ENCODE measurements at places on chromosomes 11 and 22. TPM values are rescaled to one million over a fixed set of nuclear protein-coding genes. Genes with fewer than 3 reads are reported as not detected.

GRCh38 chr11:118200901-118201680 lies 23.7 kb downstream of the JAML start:
- no peak for DNase-seq
- H3K4me1 ChIP-seq: no peaks in the 10 kb centered on the region
- no peaks in the 10 kb centered on the region for H3K36me3 ChIP-seq
- H3K27ac ChIP-seq: no peak overlapping the region
- no peak overlapping the region for H3K4me3 ChIP-seq

MN1 gene
- 8.4 TPM for total RNA-seq

OR2AG2 gene
- total RNA-seq: not detected

- no peaks in the 10 kb centered on the region for H3K4me1 ChIP-seq
- no peaks in the 10 kb centered on the region for H3K27me3 ChIP-seq
- no peak overlapping the region for H3K27ac ChIP-seq
- H3K36me3 ChIP-seq: no peaks in the 10 kb centered on the region
- no peak overlapping the region for H3K4me3 ChIP-seq
- DNase-seq: no peak
Measured at GRCh38 chr11:111035746-111036145, 209.8 kb upstream of the POU2AF2 start.

GRCh38 chr11:109527496-109527895 lies 105.5 kb downstream of the C11orf87 start:
- H3K36me3 ChIP-seq: no peaks in the 10 kb centered on the region
- no peaks in the 10 kb centered on the region for H3K27me3 ChIP-seq
- no peak overlapping the region for H3K27ac ChIP-seq
- no peak for DNase-seq
- H3K4me3 ChIP-seq: no peak overlapping the region

TMPRSS13 gene
- total RNA-seq: not detected

- no peaks in the 10 kb centered on the region for H3K4me1 ChIP-seq
- no peaks in the 10 kb centered on the region for H3K27me3 ChIP-seq
- no peaks in the 10 kb centered on the region for H3K36me3 ChIP-seq
- no peak overlapping the region for H3K27ac ChIP-seq
Measured at GRCh38 chr22:20602609-20603164, 95.3 kb downstream of the MED15 start.

PDGFB gene
- 0.09 TPM for total RNA-seq

GRCh38 chr22:44926124-44926475 lies 83.7 kb downstream of the PHF21B start:
- DNase-seq: no peak
- no peak overlapping the region for H3K4me3 ChIP-seq
- H3K27me3 ChIP-seq: no peaks in the 10 kb centered on the region
- no peaks in the 10 kb centered on the region for H3K36me3 ChIP-seq

- H3K27ac ChIP-seq: no peak overlapping the region
- H3K4me3 ChIP-seq: no peak overlapping the region
- no peaks in the 10 kb centered on the region for H3K4me1 ChIP-seq
Measured at GRCh38 chr11:58745705-58746364, 14.1 kb upstream of the GLYAT start.

- no peak overlapping the region for H3K4me3 ChIP-seq
- no peak overlapping the region for H3K27ac ChIP-seq
- no peaks in the 10 kb centered on the region for H3K27me3 ChIP-seq
Measured at GRCh38 chr11:403021-403760, 9.2 kb downstream of the PKP3 start.

AMOTL1 gene
- total RNA-seq: 68.5 TPM

DNA sequence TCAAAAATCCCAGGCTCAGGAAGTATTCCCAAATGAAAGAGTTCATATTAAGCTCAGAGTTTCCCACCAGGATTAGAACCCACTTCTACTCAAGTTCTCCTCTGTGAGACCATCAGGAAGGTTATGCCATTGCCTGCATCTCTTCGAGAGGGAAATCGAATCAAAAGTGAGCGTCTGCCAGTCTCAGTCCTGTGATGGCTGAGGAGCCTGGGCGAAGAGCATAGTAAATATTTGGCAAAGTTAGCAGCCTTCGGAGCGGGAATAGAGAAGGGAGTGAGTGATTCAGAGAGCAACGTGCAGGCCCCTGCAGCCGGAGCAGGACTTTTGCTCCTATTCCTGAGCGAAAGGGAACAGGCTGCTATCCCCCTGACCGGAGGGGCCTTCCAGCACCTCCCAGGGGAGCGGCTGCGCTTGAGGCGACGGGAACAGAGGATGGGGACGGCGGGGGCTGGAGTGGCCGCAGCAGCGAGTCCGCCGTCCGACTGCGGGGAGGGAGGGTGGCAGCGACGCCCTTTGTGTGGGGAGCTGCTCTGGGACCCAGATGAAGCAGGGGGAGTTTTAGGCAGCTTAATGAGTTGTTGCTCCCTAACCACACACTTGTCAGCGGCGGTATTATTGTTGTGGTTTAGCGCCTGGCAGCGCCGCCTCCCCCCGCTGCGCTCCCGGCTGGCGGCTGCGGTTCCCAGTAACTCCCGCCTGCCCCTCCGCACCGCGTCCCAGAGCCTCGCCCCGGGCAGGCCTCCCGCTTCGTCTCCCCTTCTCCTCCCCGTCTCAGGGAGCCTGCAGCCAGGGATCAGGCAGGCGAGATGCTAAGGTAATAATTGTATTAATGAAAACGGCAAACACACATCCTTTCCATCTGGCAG lies 21.7 kb upstream of the NRGN start:
- no peaks in the 10 kb centered on the region for H3K36me3 ChIP-seq
- peak overlapping the region; percentile 36 for H3K4me3 ChIP-seq
- H3K27me3 ChIP-seq: no peaks in the 10 kb centered on the region
- peak; percentile 65 for DNase-seq
- H3K4me1 ChIP-seq: peaks cover 27% of the 10 kb centered on the region

- no peaks in the 10 kb centered on the region for H3K27me3 ChIP-seq
- no peak overlapping the region for H3K27ac ChIP-seq
- H3K4me1 ChIP-seq: no peaks in the 10 kb centered on the region
- H3K4me3 ChIP-seq: no peak overlapping the region
- peaks cover 6% of the 10 kb centered on the region for H3K36me3 ChIP-seq
- no peak for DNase-seq
Measured at GRCh38 chr22:19434401-19434800, 2.1 kb downstream of the MRPL40 start.

DNA sequence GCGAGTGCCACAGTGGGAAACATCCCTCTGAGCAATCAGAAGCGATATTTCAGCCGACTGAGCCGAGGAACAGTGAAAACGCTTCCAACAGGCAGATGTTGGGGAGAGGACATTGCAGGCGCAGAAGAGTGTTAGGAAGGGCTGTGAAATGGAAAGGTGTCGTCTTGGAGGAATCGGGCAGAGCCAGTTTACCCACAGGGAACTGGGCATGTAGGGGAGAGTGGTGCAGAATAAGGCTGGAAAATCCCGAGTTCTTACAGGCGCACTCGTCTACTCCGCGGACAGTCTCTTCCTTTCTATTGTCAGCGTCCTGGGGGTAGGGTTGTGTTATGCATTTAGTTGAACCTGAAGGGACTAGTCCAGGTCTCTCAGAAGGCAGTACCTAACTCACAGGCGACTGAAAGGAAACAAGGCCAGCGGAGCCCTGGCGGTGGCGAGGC lies 1.1 kb upstream of the APLP2 start:
- H3K27ac ChIP-seq: peak overlapping the region; percentile 78
- peak overlapping the region; percentile 91 for H3K4me3 ChIP-seq
- H3K4me1 ChIP-seq: peaks cover 15% of the 10 kb centered on the region
- H3K27me3 ChIP-seq: no peaks in the 10 kb centered on the region

- H3K4me3 ChIP-seq: peak overlapping the region; percentile 14
- no peak overlapping the region for H3K27ac ChIP-seq
- no peak for DNase-seq
- no peaks in the 10 kb centered on the region for H3K27me3 ChIP-seq
Measured at GRCh38 chr22:29030016-29030617, 31.5 kb downstream of the C22orf31 start.

GLYAT gene
- total RNA-seq: not detected

FOSL1 gene
- 29.0 TPM for total RNA-seq

DNA sequence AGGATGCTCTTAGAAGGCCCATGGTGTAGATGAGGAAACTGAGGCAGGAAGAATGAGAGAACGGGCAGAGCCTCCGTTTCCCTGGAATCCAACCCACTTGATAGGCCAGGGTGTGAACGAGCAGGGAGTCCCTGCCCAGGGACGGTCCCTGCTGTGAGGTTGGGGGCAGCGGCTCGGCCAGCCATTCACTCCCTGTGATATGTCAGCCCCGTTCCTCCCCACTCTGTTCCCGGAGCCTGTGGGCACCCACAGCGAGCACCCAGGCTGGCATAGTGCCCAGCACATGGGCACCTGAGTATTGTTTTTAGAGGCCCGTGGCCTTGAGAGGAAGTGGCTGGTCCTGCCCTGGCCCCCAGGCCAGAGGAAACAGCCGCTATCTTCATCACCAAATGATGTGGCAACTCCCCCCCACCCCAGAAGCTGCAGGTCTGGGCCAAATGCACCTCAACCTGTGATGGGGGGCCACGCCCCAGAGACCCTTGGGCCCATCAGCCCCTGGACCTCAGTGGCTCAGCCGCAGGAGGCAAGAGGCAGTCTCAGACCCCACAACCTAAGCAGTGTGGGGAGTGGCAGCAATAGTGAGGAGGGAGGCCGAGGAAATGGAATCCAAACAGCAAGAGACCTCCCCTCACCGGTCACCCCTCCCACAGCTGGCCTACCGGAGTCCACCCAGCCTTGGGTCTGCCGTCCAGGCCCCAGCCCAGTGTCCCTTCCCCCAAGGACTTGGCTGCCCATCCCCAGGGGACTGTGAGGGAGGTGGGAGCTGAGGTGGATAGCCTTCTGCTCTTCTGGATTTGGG lies 2.1 kb downstream of the ALDH3B1 start:
- H3K27me3 ChIP-seq: no peaks in the 10 kb centered on the region
- no peaks in the 10 kb centered on the region for H3K4me1 ChIP-seq
- H3K4me3 ChIP-seq: no peak overlapping the region
- no peak overlapping the region for H3K27ac ChIP-seq

DNA sequence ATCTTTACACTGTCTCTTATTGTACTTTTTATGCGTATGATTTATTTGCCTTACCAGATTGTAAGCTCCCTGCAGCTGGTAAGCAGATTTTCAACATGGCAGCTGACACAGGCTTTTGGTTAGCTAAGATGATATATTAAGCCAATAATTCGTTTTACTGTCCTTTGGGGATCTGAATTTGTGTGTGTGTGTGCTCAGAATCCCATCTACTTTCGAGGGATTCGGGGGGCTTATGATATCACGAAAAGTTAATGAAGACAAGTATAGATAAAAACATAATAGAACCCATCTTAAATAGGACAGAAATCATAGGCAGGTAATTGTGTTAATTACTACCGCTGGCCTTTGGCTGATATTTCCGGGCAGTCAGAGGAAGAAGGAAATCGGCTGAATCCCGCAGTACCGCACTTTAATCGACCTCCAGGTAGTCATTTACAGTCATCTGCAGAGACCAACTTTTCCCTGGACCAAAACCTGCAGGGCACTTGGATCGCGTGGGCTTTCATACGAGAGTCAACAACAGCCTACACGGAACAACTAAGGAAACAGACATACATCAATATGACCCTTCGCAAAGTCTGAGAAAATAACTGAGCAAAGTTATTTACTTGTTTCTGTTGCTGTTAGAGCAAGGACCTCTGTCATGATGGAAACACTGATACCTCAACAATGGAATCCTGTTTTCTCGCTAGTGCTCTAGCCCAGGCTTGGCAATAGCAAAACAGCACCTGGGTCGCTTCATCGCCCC lies 802 bp downstream of the KBTBD3 start:
- peak overlapping the region; percentile 82 for H3K4me3 ChIP-seq
- H3K36me3 ChIP-seq: peaks cover 22% of the 10 kb centered on the region
- peaks cover 17% of the 10 kb centered on the region for H3K4me1 ChIP-seq

- H3K36me3 ChIP-seq: no peaks in the 10 kb centered on the region
- no peaks in the 10 kb centered on the region for H3K4me1 ChIP-seq
- H3K27ac ChIP-seq: no peak overlapping the region
- no peak overlapping the region for H3K4me3 ChIP-seq
Measured at GRCh38 chr11:117704395-117705100, 92.5 kb downstream of the DSCAML1 start.

SHISA8 gene
- total RNA-seq: 1.8 TPM

CCDC73 gene
- total RNA-seq: not detected

DCDC1 gene
- total RNA-seq: 1.0 TPM

- peaks cover 17% of the 10 kb centered on the region for H3K36me3 ChIP-seq
- no peak for DNase-seq
- peaks cover 22% of the 10 kb centered on the region for H3K4me1 ChIP-seq
- peak overlapping the region; percentile 70 for H3K27ac ChIP-seq
- H3K27me3 ChIP-seq: no peaks in the 10 kb centered on the region
- H3K4me3 ChIP-seq: no peak overlapping the region
Measured at GRCh38 chr22:45319324-45319685, 9.6 kb downstream of the FAM118A start.

DNA sequence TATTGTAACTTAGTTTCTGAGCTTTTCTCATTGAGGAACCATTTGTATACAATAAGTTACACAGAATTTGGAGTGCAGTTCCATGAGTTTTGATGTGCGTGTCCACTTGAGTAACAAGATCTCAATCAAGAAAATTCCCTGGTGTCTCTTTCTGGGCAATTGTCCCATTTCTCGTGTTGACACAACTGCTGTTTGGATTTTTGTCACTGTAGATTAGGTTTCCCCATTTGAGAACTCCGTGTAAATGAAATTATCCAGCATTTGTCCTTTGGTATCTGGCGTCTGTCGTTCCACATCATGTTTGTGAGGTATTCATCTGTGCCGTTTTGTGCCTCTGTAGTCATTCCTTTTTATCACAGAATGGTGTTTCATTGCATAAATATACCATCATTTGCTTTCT lies 547.0 kb downstream of the TBC1D22A start:
- no peaks in the 10 kb centered on the region for H3K4me1 ChIP-seq
- H3K27ac ChIP-seq: no peak overlapping the region
- DNase-seq: no peak
- H3K27me3 ChIP-seq: no peaks in the 10 kb centered on the region

MMP11 gene
- total RNA-seq: 6.8 TPM

DNA sequence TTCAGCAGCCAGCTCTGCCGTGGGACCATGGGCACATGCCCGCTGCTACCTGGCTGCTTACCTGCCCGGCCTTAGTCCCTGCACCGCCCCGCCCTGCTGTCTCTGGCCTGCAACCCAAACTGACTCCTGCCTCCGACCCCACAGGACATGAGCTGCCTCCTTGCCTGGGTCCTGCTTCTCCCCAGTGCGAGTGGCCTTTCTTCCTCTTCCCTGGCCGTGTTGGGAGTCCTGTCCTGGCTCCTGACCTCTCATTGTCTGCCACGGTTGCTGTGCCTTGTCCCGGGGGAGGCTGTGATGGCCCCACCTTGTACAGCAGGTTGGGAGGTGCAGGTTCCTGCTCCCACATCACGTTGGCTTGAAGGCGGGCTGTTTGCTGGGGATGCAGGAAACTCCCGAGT lies 370.0 kb downstream of the TBC1D22A start:
- no peak overlapping the region for H3K27ac ChIP-seq
- no peak for DNase-seq

LUZP2 gene
- total RNA-seq: 0.17 TPM

GRCh38 chr11:70076461-70076931 lies 1.6 kb upstream of the ANO1 start:
- H3K36me3 ChIP-seq: no peaks in the 10 kb centered on the region
- peaks cover 73% of the 10 kb centered on the region for H3K27me3 ChIP-seq
- no peak for DNase-seq
- no peak overlapping the region for H3K4me3 ChIP-seq

DNA sequence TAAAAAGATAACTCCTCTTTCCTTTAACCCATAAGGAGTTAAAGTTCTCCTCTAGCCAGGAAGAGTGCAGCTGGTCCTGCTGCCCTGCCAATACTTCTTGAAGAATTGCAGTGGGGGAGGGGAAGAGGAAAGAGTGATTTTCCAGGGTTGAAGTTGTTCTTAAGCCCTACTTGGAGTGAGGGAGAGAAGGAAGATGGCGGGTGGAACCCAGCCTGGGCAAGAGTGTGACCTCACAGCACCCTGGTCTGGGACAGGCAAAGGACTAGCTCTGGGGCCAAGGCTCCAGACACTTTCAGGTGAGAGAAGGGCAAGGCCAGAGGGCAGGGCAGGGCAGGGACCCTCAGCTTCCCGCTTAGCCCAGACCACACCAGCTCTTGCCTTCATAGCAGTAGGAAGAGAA lies 6.6 kb downstream of the TNKS1BP1 start:
- H3K27me3 ChIP-seq: no peaks in the 10 kb centered on the region
- H3K4me1 ChIP-seq: peaks cover 32% of the 10 kb centered on the region
- no peak overlapping the region for H3K4me3 ChIP-seq
- no peak overlapping the region for H3K27ac ChIP-seq
